ENCODE measurements at places on chromosomes 5 and 9.

DNA sequence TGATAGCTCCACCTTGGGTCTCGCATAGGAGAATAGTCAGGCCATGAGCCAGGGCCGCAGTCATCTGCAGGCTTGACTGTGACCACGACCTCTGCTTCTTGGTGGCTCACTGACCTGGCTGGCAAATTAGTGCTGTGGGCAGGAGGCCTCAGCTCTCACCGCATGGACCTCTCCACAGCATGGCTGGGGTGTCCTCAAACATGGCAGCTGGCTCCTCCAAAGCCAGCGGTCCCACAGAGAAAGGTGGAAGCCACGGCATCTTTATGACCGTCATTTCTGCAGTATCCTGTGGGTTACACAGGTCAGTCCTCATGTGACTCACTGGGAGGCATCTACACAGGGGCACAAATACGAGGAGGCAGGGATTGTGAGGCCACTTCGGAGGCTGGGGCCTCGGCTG, 43.2 kb upstream of the SAP30L start:
- DNase-seq, result no peak

- DNase-seq, result no peak
Observed at GRCh38 chr9:27530915-27531755, 1.5 kb upstream of the MOB3B start.

- DNase-seq, result no peak
Observed at GRCh38 chr5:168951356-168951755, 349.6 kb downstream of the SLIT3 start.

GRCh38 chr9:75117564-75117963, 29.2 kb downstream of the OSTF1 start:
- no peak for DNase-seq

DNA sequence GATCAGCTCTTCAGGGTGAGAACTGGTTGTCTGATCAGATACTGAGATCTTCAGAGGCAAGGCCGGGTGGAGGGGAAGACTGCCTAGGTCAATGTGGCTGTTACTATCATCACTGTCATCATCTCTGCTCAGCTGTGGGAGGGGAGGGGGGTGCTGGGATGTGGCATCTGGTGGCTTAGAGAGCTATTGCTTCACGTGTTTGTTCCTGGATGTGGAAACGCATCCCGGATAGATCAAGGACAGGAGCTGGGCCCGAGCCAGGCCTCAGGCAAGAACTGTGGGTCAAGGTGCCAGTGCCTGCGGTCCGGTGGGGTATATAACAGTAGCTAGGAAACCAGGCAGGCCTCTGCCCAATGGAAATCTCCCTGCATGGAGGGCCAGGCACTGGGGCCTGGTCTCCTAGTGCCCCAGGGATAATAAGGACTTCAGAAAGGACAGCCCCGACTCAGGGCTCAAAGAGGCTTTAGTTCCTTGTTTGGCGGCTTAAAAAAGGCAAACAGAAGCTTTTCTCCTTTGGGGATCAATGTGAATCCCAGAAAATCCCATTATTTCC, 30.3 kb upstream of the TIFAB start:
- DNase-seq, result no peak

DNA sequence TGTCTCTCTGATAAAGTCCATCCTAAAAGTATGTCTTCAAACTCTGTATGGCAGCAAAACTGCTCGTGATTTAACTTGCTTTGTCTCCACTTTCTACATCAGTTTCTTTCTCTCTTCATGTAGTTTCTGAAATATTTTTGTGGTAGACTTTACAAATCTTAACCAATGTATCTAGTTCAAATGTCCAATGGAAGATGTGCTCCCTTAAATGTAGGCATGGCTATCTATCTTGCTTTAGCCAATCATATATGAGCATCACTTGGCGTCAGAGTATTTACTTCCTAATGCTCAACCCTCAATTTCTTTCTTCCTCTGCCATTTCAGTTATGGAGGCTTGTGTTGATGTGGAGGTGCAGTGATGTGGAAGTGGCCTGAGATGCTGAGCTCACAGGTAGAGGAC, 206.1 kb upstream of the ZNF608 start:
- peak; percentile 11 for DNase-seq

DNA sequence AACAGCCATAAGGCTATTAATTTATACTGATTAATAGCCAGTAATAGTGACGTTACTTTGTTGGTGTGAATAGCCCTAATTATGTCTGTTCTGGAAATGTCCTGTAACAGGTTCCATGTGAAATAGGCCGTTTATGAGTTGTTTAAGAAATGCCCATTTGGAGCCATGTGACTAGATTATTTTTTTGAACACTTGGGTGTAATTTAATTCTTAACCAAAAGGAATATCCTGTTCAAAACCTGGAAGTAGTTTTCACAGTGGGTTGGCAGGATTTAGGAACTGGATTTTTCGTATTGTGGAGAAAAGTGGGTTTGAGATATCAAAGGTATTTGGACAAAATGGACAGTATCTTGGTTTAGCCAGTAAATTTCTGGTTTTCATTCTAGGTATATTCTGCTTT, 1.3 kb downstream of the TENT2 start:
- DNase-seq, result no peak

GRCh38 chr9:93829271-93830011, 125.7 kb downstream of the BARX1 start:
- peak; percentile 38 for DNase-seq

DNA sequence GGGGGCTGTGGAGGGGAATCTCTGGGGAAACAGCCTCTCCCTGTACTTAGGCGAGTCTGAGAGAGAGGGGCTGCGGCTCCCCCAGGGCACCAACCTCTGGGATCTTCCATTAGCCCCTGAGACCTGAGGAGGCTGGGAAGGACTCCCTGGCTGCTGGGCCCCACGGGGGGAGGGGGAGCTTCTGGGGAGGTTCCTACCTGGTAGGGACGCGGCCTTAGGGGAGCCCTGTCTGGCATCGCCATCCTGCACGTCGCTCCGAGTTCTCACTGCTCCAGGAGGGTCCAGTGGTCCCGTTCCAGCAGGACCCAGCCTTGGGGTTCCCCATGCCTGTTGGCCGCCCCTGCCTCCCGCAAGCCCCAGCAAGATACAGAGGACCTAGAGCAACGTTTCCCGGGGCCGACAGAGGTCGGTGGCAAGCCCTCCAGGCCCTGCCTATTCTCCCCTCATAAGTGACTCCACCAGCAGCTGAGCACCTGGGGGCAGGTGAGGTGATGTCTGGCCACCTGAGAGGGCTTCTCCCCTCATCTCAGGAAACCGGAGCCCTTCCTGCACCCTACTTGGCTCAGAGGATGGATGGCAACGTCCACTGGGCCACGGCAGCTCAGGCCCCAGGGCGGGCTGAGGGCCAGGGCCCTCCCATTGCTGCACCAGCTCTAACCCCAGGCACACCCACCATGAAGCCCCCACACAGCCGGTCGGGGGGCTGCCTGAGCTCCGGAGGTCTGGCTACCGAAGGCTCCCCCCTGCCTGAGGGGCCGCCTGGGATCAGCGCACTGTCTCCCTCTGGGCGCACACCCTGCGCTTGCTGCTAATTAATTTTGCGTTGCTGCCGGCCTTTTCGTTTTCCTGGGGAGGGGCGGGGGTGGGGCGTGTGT, 22.5 kb downstream of the TPPP start:
- DNase-seq, result no peak

GRCh38 chr5:95962785-95963184, 1.1 kb upstream of the ELL2 start:
- peak; percentile 80 for DNase-seq

GRCh38 chr9:75235632-75236031, 147.3 kb downstream of the OSTF1 start:
- no peak for DNase-seq

- no peak for DNase-seq
Observed at GRCh38 chr9:124441291-124441690, 9.0 kb upstream of the ADGRD2 start.

- DNase-seq, result peak; percentile 82
Observed at GRCh38 chr5:157290156-157290980, 24.4 kb downstream of the CYFIP2 start.

DNA sequence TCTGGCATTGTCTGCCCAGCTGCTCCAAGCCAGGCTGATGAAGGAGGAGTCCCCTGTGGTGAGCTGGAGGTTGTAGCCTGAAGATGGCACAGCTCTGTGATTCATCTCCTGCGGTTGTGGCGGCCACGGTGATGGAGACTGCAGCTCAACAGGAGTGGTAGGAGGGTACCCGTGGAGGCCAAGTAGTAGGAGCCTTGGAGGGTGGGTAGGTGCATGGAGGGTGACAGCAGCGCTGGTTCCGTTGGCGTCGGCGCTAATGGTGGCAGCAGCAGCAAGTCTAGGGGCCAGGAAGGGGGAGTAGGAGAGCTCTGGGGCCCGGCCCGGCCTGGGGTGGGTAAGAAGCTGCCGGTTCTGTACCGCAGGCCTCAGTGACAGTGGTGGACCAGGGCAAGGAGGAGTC, 22.4 kb upstream of the TRIM52 start:
- DNase-seq, result no peak

- DNase-seq, result no peak
Observed at GRCh38 chr5:139082813-139083498, 115.2 kb downstream of the SIL1 start.

- no peak for DNase-seq
Observed at GRCh38 chr9:36551129-36551528, 21.6 kb upstream of the MELK start.

DNA sequence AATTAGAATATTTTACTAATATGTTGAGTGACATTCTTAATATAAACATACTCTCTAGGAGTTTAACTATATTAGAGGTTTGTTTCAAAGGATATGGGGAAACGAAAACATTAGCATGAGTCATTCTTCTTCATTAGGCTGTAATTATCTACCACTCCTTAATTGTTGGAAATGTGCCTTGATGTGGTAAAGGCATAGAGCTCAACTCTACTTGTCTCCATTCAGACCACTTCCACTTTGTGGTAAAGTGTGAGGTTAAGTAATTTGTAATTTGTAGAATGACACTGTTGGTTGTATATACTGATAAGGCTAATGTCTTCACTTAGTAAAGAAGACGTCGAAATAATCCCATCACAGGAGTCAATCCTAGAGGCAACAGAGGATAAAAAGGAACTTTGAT, 58.1 kb downstream of the HAPLN1 start:
- DNase-seq, result no peak

DNA sequence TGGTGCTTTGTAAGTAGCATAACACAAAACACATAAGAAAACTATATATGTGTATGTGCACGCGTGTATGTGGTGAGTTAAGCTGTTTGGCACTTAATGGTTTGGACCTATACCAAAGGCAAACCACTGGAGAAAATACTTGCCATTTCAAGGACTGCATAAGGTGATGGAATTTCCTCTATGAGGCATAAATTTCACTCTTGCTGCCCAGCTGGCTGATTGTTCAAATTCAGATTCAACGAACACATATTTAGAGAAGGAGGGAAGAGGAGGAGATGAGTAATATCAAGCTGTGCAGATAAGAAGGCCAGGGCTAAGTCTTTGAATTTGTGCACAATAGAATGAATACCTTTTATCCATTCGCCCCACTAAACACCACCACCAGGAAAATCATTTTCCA, 470.6 kb upstream of the MPDZ start:
- no peak for DNase-seq

DNA sequence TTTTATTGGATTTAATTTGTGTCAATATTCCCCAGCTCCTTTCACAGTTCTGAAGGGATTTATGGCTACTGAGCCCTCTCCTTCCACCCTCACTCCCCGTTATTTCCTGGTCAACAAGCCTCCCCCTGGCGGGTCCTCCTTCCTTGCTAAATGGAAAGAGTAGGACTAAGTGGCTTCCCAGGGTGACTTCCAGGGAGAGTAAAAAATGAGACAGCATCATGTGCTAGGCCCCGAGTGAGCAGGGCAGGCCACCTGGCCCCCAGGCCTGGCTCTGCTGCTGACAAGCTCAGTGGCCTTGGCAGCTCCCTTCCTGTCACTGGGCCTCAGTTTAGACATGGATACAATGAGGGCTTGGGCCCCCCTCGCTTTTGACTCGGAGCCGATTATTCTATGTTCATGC, 201.3 kb downstream of the HSPA4 start:
- no peak for DNase-seq

DNA sequence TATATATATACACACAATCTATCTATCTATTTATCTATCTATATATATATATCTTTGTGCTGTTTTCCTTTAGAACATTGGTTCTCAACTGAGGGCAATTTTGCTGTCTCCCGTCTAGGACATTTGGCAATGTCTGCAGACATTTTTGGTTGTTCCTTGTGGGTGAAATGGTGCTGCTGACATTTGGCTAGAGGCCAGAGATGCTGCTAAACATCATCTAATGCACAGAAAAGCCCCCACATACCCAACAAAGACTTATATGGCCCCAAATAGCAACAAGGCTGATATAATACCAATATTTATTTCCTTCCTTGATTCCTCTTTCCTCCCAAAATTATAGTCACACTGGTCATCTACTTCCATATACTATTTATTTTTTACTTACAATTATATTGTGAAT, 197.5 kb downstream of the TRPM3 start:
- DNase-seq, result no peak

- peak; percentile 61 for DNase-seq
Observed at GRCh38 chr5:168347368-168348083, 56.1 kb downstream of the WWC1 start.

DNA sequence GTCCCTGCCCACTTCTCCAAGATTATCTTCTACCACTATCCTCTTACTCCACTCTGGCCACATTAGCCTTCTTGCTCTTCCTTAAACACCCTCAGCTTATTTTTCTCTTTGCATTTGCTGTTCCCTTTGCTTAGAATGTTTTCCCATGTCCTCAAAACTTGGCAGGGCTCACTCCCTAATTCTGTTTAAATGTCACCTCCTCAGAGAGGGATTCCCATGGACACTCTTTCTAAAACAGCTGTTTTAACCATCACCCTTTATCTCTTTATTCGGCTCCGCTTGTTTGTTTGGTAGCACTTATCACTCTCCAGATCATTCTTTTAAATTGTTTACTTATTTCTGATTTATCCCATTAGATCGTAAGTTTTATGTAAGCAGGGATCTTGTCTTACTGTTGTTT, 278.5 kb downstream of the CWC27 start:
- DNase-seq, result no peak

DNA sequence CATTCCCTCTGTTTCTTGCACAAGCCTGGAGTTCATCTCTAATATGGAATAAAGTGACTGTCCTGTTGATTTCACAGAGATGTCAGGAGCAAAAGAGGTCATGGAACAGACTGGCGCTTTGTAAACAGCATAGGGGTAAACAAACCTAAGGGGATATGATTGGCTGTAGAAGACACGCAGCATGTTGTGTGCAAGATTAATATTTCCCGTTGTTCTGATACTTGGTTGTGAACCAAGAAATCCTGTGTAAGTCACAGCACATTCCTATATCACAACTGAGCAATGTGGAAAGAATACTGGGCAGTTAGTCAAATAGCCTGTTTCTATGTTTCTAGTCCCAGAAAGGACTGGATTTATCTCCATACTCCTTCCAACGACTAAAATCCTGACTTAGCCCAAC, 3.2 kb downstream of the ADAMTS12 start:
- no peak for DNase-seq

Measured in islet precursor cell (in vitro differentiated cells).